ENCODE measurements at places on chromosomes 2 and 18.

- peaks cover 39% of the 10 kb centered on the region for H3K27me3 ChIP-seq
- H3K4me3 ChIP-seq = no peak overlapping the region
- H3K36me3 ChIP-seq = no peaks in the 10 kb centered on the region
- no peak for DNase-seq
Measured at GRCh38 chr2:20231159-20231558, 6.2 kb upstream of the SDC1 start.

DNA sequence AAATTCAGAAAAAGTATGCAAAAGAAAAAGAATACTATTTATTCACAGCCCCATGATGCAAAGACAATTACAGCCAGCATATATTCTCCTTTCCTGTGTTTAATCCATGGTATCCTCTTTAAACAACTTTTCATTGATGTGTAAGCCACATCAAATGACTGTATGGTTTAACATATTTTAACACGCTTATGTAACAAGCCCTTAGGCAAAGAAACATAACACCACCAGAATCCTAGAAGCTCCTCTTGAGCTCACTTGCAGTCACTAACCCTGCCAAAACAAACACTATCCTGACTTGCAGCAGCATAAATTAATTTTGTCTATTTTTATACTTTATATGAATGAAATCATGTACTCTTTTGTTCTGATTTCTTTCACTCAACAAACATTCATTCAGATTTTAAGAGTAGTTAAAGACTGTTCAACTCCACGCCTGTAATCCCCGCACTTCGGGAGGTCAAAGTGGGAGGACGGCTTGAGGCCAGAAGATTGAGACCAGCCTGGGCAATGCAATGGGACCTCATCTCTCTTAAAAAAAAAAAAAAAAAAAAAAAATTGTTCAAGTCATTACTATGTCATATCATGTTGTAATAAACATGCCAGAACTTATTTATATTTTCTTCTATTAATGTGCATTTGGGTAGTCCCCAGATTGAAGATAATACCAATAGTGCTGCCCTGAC, 226.3 kb downstream of the NBAS start:
- H3K27me3 ChIP-seq = no peaks in the 10 kb centered on the region
- H3K4me1 ChIP-seq = peaks cover 2% of the 10 kb centered on the region
- no peak overlapping the region for H3K4me3 ChIP-seq
- DNase-seq = no peak
- no peaks in the 10 kb centered on the region for H3K36me3 ChIP-seq

DNA sequence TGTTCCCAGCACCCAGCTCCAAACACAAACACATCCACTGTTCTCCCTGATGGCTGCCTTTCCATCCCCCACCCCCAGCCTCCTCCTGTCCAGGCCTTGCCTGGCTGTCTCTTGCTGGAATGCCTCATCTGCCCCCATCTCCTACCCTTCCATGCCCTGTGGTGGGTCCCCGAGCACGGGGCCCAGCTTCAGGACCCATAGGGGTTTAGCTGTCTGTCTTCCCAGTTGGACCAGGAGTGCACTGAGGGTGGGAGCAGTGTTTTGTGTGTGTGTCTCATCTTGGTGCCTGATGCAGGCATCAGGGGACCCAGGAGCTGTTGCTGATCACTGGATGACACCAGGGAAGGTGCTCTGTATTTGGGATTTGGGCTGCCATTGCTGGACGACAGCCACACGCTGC, 34.5 kb downstream of the GLI2 start:
- no peak for DNase-seq
- H3K27ac ChIP-seq = no peak overlapping the region
- H3K4me1 ChIP-seq = no peaks in the 10 kb centered on the region
- H3K4me3 ChIP-seq = no peak overlapping the region
- no peaks in the 10 kb centered on the region for H3K27me3 ChIP-seq

- no peaks in the 10 kb centered on the region for H3K36me3 ChIP-seq
- H3K27me3 ChIP-seq = no peaks in the 10 kb centered on the region
- H3K4me1 ChIP-seq = no peaks in the 10 kb centered on the region
- H3K27ac ChIP-seq = no peak overlapping the region
Measured at GRCh38 chr18:6366776-6367175, 47.9 kb downstream of the L3MBTL4 start.

- H3K27me3 ChIP-seq = no peaks in the 10 kb centered on the region
- no peak overlapping the region for H3K4me3 ChIP-seq
- no peaks in the 10 kb centered on the region for H3K36me3 ChIP-seq
- H3K27ac ChIP-seq = no peak overlapping the region
- DNase-seq = no peak
Measured at GRCh38 chr2:197657562-197657961, 17.8 kb downstream of the RFTN2 start.

DNA sequence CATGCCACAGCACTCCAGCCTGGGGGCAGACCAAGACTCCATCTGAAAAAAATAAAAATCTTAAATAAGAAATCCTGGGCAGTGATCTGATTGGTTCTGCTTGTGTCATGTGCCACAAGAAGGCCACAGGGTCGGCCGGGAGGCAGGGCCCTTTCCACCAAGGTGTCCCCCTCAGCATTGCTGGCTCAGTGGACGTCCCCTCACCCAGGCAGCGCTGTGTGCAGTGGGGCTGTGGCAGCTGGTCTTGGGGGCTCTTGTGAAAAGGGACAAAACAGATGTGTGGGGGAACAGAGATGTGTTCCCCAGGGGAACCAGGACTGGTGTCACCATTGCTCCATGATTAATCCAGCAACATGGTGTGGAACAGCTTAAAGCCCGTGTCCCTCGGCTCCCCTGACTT, 60.5 kb downstream of the HS6ST1 start:
- H3K27me3 ChIP-seq = no peaks in the 10 kb centered on the region
- no peaks in the 10 kb centered on the region for H3K36me3 ChIP-seq
- H3K27ac ChIP-seq = no peak overlapping the region
- DNase-seq = no peak
- H3K4me3 ChIP-seq = no peak overlapping the region

GRCh38 chr2:30235008-30235655, 3.8 kb downstream of the LBH start:
- H3K27ac ChIP-seq = peak overlapping the region; percentile 90
- peak overlapping the region; percentile 89 for H3K4me3 ChIP-seq
- H3K4me1 ChIP-seq = peaks cover 74% of the 10 kb centered on the region
- peaks cover 53% of the 10 kb centered on the region for H3K36me3 ChIP-seq

- H3K4me3 ChIP-seq = no peak overlapping the region
- DNase-seq = no peak
- peaks cover 5% of the 10 kb centered on the region for H3K36me3 ChIP-seq
- H3K27me3 ChIP-seq = no peaks in the 10 kb centered on the region
Measured at GRCh38 chr2:241959751-241960269, 90.3 kb downstream of the RTP5 start.

GRCh38 chr2:132725748-132726147, 55.7 kb upstream of the LYPD1 start:
- DNase-seq = no peak
- H3K27ac ChIP-seq = no peak overlapping the region

DNA sequence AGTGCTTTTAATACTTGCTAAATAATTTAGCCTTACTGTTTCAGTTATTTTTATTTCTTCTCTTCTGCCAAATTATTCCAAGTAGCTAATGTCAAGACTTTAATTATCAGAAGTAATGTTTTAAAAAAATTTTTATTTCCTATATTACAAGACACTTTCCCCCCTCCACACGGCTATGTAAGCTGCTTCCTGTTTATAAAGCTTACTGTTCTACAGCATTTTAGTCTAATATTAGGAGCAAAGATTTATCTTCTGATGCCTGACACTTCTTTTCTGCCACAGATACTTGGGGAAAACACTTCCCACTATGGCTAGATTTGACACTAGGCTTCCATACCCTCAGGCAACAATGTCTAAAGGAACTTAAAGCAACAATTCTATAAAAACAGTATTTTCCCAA, 62.3 kb downstream of the ROCK1 start:
- no peaks in the 10 kb centered on the region for H3K27me3 ChIP-seq
- peaks cover 12% of the 10 kb centered on the region for H3K36me3 ChIP-seq
- peaks cover 2% of the 10 kb centered on the region for H3K4me1 ChIP-seq
- DNase-seq = no peak

DNA sequence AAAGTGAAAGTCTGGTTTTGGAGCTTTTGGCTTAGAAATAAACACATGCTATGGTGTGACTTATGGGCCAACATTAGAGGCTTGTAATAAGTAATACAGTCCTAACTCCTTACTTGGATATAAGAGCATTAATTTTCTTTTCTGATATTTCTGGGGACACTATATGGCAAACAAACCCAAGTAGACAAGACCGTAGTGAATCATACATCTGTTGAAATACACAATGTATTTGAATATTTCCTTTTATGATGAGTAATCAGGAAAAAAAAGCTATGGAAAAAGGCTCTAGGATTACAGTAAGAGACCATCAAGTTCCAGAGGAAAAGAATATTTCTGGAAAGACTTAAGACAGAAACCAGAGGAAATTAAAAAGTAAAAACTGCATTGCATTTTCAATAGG, 146.0 kb upstream of the CYP26B1 start:
- H3K4me3 ChIP-seq = no peak overlapping the region
- DNase-seq = no peak
- no peaks in the 10 kb centered on the region for H3K27me3 ChIP-seq
- no peaks in the 10 kb centered on the region for H3K4me1 ChIP-seq
- no peak overlapping the region for H3K27ac ChIP-seq

- peak overlapping the region; percentile 17 for H3K27ac ChIP-seq
- no peaks in the 10 kb centered on the region for H3K27me3 ChIP-seq
- peaks cover 4% of the 10 kb centered on the region for H3K36me3 ChIP-seq
- H3K4me3 ChIP-seq = peak overlapping the region; percentile 91
- peaks cover 54% of the 10 kb centered on the region for H3K4me1 ChIP-seq
Measured at GRCh38 chr2:98730707-98731040, 258 bp downstream of the MGAT4A start.

DNA sequence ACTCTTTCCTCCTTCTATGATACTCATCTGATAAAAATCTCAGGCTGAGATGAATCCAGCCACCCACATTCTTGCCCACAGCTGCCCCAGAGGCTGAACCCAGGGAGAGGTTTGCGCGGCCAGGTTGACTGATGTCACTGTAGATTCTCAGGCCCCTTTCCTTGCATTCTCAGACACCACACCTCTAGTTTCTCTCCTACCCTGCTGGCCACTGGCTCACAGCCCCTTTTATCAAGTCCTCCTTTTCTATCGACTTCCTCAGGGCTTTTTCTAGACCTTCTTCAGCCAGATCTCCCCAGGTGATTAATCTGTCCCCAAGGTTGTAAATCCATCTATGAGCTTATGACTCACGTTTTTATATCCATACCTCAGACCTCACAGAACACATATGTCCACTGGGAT, 99.8 kb downstream of the TACR1 start:
- no peaks in the 10 kb centered on the region for H3K36me3 ChIP-seq
- no peaks in the 10 kb centered on the region for H3K27me3 ChIP-seq
- no peak for DNase-seq
- H3K4me3 ChIP-seq = no peak overlapping the region

DNA sequence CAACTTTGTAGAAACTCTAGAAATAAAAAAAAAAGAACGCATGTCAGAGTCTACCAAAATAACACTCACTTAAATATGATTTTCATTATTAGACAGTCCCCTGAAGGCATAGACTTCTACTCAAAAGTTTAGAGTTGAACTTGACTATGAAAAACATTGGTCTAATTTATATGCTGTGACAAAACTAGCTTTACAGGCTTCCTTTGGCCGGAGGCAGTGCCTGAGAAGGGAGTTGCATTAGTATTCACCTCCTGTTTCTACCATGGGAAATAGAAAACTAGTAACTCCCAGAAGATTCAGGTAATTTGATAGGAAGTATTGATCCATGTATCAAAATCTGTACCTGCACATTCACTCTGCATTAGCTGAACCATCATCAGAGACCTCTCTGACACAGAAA, 163.4 kb upstream of the NOSTRIN start:
- H3K27ac ChIP-seq = no peak overlapping the region
- no peak overlapping the region for H3K4me3 ChIP-seq
- H3K27me3 ChIP-seq = no peaks in the 10 kb centered on the region
- no peak for DNase-seq
- H3K4me1 ChIP-seq = no peaks in the 10 kb centered on the region

DNA sequence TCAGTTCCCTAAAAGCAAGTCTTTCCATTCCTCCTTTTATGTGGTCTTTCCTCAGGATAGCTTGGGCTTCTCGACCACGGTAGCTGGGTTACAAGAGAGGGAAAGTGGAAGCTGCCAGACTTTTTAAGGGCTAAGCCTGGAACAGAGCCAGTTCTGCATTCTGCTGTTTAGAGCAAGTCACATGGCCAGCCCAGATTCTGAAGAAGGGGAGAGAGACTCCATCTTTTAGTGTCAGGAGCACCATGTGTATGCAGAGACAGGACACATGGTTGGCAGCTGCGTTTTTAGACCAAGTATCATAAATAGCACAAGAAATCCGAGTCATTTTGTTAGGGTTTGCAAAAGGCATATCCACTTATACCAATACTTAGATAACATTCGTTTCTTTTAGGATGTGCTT, 4.7 kb downstream of the HMSD start:
- peaks cover 14% of the 10 kb centered on the region for H3K27me3 ChIP-seq
- no peak overlapping the region for H3K27ac ChIP-seq
- no peaks in the 10 kb centered on the region for H3K36me3 ChIP-seq
- no peaks in the 10 kb centered on the region for H3K4me1 ChIP-seq
- no peak overlapping the region for H3K4me3 ChIP-seq

DNA sequence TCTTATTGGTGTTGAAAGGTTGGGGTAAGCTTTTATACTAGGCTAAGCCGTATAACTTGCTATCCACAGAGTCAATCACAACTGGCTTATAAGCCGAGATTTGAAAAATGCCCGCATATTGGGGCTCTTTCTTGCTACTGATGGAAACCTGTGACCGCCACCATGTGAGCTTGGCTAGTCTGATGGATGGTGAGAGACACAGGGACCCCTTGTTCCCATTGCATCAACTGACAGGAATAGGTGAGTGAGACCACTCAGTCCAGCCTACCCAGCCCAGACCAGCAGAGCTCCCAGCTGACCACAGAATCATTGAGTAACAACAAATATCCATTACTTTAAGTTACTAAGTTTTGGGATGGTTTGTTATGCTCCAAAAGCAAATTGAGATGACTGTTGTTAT, 676.4 kb upstream of the HS6ST1 start:
- no peaks in the 10 kb centered on the region for H3K36me3 ChIP-seq
- no peak overlapping the region for H3K4me3 ChIP-seq
- no peak for DNase-seq
- H3K27ac ChIP-seq = no peak overlapping the region

- no peaks in the 10 kb centered on the region for H3K36me3 ChIP-seq
- H3K27ac ChIP-seq = no peak overlapping the region
- peaks cover 9% of the 10 kb centered on the region for H3K27me3 ChIP-seq
- no peak for DNase-seq
Measured at GRCh38 chr18:76421685-76422078, 73.4 kb downstream of the ZNF516 start.

All from T-cell (primary cell).